ENCODE measurements at places on chromosomes 5 and 9.

- DNase-seq = no peak
Measured at GRCh38 chr5:67827541-67827940, 388.0 kb upstream of the PIK3R1 start.

GRCh38 chr9:129208207-129209032, 30.4 kb upstream of the IER5L start:
- DNase-seq = no peak

GRCh38 chr5:58542709-58543108, 40.2 kb upstream of the RAB3C start:
- DNase-seq = no peak

- peak; percentile 16 for DNase-seq
Measured at GRCh38 chr5:38518341-38518740, 38.1 kb downstream of the LIFR start.
